NCI-H460 (cell line): ENCODE measurements at places on chromosomes 11 and 22. TPM values are rescaled to one million over a fixed set of nuclear protein-coding genes. Genes with fewer than 3 reads are reported as not detected.

DNA sequence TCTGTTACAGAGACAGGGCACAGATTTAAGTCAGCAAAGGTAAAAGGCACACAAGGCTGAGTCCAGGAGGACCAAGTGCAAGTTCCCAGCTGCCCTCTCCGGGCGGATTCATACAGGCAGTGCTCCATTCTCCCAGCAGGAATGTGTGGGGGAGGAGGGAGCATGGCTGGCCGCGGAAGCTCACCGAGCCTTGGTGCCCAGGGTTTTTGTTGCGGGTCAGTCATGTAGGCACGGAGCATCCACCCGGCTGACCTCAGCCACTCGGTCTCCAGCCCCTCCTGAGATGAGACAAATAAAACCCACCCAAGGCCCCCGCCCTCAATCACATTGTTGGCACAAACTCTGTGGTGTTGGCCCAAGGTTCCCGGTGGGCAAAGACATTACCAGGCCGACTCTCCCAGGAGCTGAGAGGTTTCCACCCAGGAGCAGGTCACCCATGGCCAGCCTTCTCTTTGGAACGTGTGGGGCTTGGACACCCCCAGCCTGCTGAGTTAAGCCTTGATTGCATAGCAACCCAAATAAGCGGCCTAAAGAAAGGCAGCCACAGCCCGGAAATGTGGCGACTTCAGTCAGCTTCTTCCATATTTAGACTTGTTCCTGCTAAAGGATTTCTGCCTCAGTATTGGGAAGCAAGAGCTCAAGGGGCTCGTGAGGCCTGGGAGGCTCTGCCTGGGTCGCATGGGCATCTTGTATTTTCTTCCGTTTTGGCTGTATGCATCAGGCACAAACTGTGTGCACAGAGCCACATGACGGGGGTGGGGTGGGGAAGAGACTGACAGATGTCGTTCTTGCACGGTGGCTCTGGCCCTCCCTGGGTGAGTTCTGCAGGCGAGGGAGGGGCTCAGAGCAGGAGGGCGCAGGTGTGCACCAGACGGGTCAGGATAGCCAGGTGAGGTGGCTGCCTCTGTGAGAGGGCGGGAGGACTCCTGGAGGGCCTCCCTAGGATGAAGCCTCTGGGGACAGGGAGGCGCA lies 63.0 kb downstream of the ARHGAP8 start:
- no peak for DNase-seq

- DNase-seq = no peak
Measured at GRCh38 chr11:10439924-10440323, 15.1 kb upstream of the AMPD3 start.

DNA sequence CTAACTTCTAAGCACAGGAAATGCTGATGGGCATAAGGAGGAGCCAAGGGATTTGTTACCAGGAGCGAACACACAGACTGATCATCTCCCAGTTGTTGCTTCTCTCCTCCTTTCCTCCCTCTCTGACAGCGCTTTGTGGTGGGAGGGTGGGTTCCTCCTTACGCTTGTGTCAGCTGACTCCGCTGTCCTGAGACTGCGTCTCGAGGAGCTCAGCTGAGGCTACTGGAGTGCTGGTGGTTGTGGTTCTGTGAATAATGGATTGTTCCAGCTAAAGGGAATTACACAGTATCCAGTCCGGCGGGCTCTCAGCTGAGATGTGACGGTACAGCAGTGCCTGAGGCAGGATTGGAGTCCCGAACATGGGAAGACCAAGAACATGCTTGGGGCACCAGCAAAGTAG lies 113.4 kb downstream of the CTNND1 start:
- no peak for DNase-seq

DNA sequence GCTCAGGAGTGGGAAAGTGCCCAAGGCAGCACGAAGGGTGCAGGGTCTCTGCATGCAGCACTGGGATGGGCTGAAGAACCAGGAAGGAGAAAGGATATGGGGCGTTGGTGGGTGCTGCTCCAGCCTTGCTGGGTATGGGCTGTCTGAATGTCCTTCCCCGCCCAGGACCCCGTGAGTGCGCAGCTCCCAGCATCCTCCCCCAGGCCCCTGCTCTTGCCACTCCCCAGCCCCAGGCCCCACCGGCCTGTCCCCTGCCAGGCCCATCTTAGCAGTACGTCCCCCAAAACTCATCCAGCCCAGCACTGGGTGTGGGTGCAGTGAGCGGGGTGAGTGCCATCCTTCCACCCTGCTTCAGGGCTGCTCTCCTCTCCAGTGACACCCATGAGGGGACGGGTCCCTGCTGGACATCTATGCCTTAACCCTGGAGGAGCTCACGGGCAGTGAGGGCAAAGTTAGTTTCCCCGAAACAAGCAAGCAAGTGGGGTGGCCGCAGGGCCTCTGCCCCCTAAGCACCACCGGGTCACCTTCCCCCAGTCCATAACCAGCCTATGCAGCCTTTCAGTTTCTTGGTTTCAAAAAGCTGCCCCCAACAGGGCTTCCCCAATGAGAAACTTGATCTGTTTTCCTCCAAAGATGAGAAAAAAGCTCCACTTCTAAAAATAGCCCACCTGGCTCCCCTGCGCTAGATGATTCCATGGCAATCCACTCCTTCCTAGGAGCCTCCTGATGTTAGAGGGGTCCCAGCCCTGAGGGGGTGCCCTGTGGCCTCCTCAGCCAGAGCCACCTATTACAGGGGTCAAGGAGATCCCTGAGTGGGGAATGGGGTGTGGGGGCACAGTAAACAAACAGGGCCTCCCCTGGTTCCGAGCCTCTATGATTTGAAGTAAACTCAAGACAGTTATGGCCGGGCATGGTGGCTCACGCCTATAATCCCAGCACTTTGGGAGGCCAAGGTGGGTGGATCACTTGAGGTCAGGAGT lies 103.8 kb downstream of the MORC2 start:
- DNase-seq = no peak

GRCh38 chr11:111549869-111550203 lies 9.3 kb downstream of the LAYN start:
- no peak for DNase-seq

GRCh38 chr22:31104869-31105268 lies 2.5 kb downstream of the SELENOM start:
- DNase-seq = no peak

DNA sequence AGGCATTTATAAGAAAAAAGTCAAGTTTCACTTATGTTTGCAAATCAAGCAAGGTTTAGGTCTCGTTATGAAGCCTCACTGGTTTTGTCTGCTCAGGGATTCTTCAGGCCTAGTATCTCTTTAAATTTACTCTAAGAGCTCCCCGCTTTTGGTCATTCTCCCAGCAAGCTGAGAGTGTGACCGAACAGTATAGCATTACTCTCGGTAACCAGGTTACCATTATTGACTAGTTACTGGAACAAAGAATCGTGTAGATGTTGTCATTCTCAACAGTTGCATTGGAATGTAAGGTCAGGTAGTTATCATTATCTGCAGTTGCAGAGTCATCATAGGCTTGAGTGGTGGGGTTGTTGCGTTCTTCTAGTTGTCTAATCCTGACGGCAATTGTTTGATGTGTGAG lies 9.8 kb upstream of the USP2 start:
- DNase-seq = no peak

DNA sequence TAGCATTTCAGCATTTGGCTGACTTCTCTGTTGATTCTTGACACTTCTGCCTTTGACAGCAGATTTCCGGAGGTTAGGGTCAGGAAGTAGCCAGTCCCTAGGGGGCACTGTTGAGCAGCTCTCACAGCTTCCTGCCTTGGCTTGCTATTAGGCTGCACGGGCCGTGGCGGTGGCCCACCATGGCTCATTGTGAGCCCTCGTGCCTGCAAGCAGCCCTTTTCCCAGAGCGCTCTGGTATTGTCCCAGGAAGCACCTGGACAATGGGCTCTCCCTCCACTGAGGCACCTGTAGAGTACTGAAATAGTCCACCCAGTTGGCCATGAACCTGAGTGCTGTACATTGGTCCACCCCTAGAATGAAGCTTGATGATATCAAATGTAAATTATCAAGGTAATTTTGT lies 100.2 kb upstream of the GAL start:
- DNase-seq = no peak

GRCh38 chr11:132455044-132455443 lies 1077.3 kb downstream of the OPCML start:
- DNase-seq = no peak

DNA sequence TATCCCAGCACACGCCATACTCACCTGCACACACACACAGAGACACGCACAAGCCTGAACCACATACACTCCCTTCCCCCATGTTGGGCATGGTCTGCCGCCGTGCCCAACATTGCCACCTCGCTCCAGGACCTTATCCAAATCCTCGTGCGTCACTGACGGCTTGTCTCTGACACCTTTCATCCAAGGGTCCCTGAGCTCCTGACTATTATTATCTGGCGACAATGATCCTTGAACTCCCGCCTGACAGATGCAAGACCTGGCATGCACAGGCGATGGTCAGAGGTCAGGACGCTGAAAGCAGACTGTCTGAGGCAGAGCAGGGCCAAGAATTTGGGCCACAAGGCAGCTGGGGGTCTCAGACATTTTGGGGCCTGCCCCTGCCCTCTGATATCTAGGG lies 4.2 kb downstream of the MB start:
- DNase-seq = no peak

- DNase-seq = no peak
Measured at GRCh38 chr22:40594346-40594745, 42.2 kb downstream of the MRTFA start.

DNA sequence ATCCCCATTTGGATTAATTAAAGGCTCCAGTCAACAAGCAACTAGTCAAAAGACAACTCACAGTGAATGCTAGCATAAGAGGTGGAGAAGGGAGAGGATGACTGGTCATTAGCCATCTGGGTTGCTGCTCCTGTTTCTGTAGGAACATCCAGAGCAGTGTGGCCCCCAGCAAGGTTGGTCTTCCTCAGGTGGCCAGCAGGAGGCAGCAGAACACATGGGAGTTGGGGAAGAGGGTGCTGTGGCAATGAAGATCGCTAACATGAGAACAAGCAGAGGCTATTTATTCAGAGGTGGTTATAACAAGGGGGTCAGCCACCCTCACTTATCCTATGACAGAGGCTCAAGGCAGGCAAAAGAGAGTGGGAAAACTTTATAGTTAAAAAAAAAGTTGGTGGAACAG lies 21.3 kb downstream of the IZUMO1R start:
- DNase-seq = peak; percentile 19

GRCh38 chr11:4125141-4125540 lies 30.5 kb downstream of the RRM1 start:
- DNase-seq = no peak

- no peak for DNase-seq
Measured at GRCh38 chr11:47185305-47186075, 744 bp downstream of the PACSIN3 start.

MYRF gene
- 0.30 and 0.35 TPM in 2 replicates for total RNA-seq

RHOD gene
- 6.5 and 8.9 TPM in 2 replicates for total RNA-seq

UPK3A gene
- total RNA-seq = not detected in 2 replicates

DDIAS gene
- total RNA-seq = 10.9 and 12.8 TPM in 2 replicates

CBLIF gene
- not detected in 2 replicates for total RNA-seq
